Uterine smooth muscle cell (primary cell): ENCODE measurements at places on chromosomes 3 and 15. TPM values are rescaled to one million over a fixed set of nuclear protein-coding genes. Genes with fewer than 3 reads are reported as not detected.

The CFAP100 gene
- not detected in 2 replicates for total RNA-seq

The PYDC2 gene
- not detected in 2 replicates for total RNA-seq

The ACVR2B gene
- total RNA-seq = 2.7 and 3.2 TPM in 2 replicates

The WNT5A gene
- total RNA-seq = 4.4 and 8.9 TPM in 2 replicates

The SCG3 gene
- total RNA-seq = not detected in 2 replicates

The AGTR1 gene
- total RNA-seq = 0.37 and 0.55 TPM in 2 replicates

The GHSR gene
- total RNA-seq = 0.12 TPM in 1 of 2 replicates, not detected in the other

The FEZF2 gene
- not detected in 2 replicates for total RNA-seq

The GRM7 gene
- under 0.01 and 0.22 TPM in 2 replicates for total RNA-seq

The IL17RD gene
- total RNA-seq = 6.5 and 11.6 TPM in 2 replicates

The MNS1 gene
- total RNA-seq = 1.5 and 3.9 TPM in 2 replicates

The CCR3 gene
- total RNA-seq = not detected in 2 replicates
